ENCODE measurements at places on chromosomes 11 and 22.
A peak's percentile ranks its signal among the peaks of the same experiment; 100 is the strongest.

DNA sequence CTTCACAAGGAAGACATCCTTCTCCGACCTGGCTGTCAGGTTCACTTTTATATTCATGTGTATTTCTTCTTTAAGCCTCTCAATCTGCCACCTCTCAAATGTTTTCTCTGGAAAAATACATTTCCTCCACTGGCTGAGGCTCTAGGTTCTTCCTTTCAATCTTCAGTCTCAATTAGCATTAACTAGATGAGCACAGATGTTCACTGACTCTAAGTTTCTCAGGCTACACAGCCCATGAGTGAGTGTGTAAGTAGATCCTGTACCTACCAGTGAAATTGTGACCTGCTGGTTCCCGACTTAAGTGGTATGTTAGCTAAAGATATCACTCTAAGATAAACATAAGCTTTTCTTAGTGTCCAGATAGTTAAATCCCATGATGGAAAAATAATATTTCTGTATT, 206.9 kb downstream of the ADAMTS15 start:
- DNase-seq: no peak

DNA sequence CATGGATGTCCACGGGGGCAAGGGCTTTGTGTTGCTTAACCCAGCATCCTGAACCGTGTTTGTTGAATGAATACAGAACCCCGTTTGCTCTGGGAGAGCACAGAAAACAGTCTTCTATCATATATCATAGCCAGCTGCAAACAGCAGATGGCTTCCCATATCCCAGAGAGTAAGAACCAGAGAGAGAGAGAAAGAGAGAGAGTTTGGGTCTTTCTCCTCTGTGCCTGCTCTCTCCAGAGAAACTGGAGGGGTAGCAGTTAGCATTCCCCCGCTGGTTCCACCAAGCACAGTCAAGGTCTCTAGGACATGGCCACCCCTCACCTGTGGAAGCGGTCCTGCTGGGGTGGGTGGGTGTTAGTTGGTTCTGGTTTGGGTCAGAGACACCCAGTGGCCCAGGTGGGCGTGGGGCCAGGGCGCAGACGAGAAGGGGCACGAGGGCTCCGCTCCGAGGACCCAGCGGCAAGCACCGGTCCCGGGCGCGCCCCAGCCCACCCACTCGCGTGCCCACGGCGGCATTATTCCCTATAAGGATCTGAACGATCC, 440 bp upstream of the TIMP3 start:
- no peak for DNase-seq

DNA sequence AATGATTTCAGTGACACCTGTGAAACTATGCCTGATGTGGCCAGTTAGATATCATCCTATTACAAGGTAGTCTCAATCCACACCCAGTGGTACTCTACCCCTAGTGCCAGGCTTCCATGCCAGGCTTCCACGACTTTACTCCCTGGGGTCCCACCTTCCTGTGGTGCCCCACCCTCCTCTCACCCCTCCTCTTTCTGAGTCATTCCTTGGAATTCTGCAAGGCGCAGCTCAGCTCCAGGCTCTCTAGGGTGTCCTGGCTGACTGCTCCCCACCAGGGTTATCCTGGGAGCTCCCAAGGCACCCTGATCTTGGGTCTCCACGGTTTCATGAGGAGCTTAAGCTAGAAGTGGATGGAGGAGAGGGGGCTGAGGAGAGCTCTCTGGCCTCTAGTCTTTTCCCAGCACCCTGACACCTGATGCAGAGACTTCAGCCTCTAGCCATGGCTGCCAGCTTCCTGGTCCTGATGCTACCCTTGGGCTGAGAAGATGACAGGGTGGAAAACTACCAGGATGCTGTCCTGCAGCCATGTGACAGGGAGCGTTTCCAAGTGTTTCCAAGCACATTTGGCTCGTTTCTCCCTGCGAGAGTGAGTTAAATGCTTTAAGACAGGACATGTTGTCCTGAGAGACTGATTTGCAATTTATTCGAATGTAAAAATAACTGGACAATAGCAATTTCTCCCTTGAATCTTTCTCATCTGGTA, 1461.2 kb downstream of the TBC1D22A start:
- DNase-seq: no peak

GRCh38 chr11:2839395-2839943, 46.1 kb downstream of the CDKN1C start:
- DNase-seq: no peak

GRCh38 chr22:45683248-45683647, 11.6 kb downstream of the ATXN10 start:
- no peak for DNase-seq

DNA sequence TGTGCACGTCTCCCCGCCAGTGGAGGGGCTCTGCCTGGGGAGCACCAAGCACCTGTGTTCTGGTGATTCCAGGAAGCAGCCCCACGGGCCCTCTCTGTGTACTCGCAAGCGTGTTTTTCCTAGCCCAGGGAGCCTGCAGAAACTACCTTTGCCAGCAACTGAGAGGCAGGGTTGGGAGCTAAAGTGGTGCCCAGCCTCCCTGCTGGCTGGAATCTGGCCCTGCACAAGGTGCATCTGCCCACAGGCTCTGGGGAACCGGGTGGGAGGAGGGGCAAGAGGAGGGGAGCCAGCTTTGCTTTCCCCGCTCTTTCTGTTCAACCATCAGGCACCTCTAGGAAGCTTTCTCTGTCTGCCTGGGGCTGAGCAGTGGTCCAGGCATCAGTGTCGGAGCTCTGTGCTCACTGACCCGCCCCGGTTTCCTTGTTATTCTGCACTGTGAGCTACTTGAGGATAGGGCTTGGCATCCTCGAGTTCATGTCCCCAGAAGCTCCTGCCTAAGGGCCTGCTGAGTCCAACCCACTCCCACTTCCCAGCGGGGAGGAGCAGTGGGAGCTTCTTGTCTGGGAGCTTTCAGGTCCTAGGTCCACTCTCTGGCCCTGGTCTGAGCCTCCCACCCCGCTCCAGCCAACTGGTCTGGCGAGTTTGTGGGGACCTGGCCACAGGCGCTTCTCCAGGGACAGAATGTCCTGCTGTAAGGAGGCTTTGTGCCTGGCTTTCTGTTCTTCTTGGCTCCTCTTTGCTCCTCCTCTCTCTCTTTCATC, 14.9 kb downstream of the DAGLA start:
- no peak for DNase-seq

DNA sequence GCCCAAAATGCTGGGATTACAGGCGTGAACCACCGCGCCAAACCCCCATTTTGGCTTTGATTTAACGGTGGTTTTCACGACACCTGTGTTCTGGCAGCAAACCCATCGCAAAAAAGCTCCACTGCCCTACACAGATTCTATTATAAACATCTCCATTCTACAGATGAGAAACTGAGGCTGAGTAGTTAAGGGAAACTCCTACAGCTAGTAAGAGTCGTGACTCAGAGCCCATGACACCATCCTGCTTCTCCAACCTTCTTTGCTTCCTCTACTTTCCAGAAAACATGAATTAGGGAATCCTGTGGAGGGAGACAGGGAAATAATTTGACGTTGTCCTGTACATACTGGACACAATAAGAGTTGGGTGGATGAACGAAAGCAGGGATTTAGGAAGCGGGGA, 429 bp upstream of the SNX15 start:
- DNase-seq: no peak

- no peak for DNase-seq
These were observed 15.9 kb downstream of the SEZ6L start for GRCh38 chr22:26185190-26185589.

- no peak for DNase-seq
These were observed 39.6 kb downstream of the PDE2A start for GRCh38 chr11:72634472-72635095.

DNA sequence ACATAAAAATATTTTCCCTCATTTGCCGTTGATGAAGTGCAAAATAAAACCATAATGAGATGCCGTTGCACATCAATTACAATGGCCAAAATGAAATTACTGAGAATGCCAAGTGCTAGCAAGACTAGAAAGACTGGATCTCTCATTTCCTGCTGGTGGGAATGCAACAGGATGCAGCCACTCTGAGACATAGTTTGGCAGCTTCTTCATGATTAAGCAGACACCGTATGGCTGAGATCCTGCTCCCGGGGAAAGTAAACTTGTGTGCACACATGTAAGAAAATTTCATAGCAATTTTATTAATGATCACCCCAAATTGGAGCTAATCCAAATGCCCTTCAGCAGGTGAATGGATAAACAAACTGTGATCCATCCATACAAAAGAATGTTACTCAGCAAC, 1013.2 kb downstream of the TBC1D22A start:
- no peak for DNase-seq

- DNase-seq: peak; percentile 38
These were observed 10.5 kb downstream of the TPST2 start for GRCh38 chr22:26579331-26579886.

- no peak for DNase-seq
These were observed 15.9 kb downstream of the MED15 start for GRCh38 chr22:20523086-20523983.

- DNase-seq: no peak
These were observed 1.8 kb downstream of the RCN1 start for GRCh38 chr11:32092581-32093170.

DNA sequence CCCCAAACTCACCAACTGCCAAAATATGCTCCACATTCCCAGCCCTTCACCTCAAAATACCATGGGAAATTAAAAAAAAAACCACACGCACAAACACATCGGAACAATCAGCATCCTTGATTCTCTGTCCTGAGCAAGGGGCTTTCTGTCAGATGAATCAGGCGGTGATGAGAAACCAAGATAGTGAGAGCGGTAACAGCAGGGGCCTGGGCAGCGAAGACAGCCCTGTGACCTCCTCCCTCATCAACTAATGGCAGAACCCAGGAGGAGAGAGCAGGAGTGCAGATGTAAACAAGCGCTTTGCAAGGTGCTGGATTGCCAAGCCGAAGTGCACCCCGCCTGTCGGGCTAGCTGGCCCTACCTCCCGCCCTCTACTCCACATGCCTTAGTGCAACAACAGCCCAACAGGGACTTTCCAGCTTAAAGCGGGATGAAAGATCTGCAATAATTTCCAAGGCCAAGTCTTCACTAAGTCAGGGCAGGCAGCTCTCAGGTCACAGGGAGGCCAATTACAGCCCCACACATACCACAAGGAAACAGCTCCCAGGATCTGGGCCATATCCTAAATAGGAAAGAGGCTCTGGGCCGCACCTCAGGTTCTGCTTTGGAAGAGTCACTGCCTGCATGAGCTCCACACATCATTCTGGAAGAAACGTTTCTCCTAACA, 72.2 kb upstream of the BID start:
- DNase-seq: no peak

GRCh38 chr11:106389101-106389500, 311.6 kb downstream of the AASDHPPT start:
- no peak for DNase-seq

GRCh38 chr22:36775586-36775963, 344 bp downstream of the IFT27 start:
- DNase-seq: peak; percentile 5

- DNase-seq: no peak
These were observed 16.1 kb downstream of the ARHGAP1 start for GRCh38 chr11:46684367-46684766.

GRCh38 chr11:61874377-61874809, 17.0 kb downstream of the FADS3 start:
- no peak for DNase-seq

DNA sequence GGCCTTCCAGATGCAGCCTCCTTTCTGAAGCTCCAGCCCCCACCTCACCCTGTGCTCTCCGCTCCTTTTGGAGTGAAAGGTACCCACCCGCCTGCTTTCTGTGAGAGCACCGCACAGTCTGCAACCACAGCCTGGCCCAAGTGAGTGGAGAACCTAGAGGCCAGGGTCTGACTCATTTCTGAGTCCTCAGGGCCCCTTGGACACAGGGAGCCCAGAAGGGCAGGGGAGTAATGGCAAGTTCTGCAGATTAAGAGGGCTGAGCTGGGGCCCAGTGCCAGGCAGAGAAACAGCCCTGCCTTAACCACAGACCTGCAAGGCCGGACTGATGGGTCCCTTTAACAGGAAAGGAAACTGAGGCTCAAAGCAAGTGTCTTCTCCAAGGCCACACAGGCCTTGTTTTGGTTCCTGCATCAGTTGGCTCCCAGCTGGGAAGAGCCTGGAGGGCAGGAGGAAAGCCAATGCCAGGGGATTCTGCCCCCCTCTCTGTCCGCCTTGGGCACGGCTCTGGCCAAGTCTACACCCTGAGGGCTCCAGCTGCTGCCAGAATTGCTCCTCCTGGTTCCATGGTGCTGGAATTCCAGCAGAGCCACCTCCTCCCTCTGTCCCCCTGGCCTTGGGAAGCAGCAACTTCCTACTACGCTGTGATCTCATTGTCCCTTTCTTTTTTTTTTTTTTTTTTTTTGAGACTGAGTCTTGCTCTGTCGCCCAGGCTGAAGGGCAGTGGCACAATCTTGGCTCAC, 55.1 kb downstream of the CYTH4 start:
- DNase-seq: no peak

GRCh38 chr11:69295995-69296889, 2.3 kb downstream of the MYEOV start:
- no peak for DNase-seq

- peak; percentile 26 for DNase-seq
These were observed at the start of gene CFAP300 for GRCh38 chr11:102047305-102047924. Gene CFAP300 (plus strand): TSS chr11:102047437. CDS start chr11:102047471, 34 bp downstream.

DNA sequence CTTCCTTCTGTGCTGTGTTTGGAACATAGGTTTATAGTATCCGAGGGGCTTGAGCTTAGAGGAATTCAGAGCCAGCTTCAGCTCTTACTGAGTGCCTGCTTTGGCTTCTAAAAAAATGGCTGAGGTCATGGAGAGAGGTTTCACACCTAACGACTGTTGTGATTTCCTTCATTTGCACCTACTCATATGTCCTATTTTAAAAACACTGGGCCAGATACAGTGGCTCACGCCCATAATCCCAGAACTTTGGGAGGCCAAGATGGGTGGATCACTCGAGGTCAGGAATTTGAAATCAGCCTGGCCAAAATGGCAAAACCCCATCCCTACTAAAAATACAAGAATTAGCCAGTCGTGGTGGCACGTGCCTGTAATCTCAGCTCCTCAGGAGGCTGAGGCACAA, 38.3 kb upstream of the SYT13 start:
- peak; percentile 22 for DNase-seq

- DNase-seq: no peak
These were observed 65.8 kb downstream of the PACSIN2 start for GRCh38 chr22:42949159-42949558.

- DNase-seq: no peak
These were observed 4.6 kb downstream of the PATZ1 start for GRCh38 chr22:31341386-31342088.

- no peak for DNase-seq
These were observed 552.8 kb upstream of the CCDC179 start for GRCh38 chr11:23413057-23413456.

- DNase-seq: peak; percentile 82
These were observed at the start of gene CD81 for GRCh38 chr11:2376751-2377451. Gene CD81 (plus strand): TSS chr11:2377310. CDS start chr11:2377550, 240 bp downstream.

GRCh38 chr11:91921974-91922373, 302.6 kb upstream of the FAT3 start:
- no peak for DNase-seq
